ENCODE measurements at places on chromosomes 16 and 17.
A peak's percentile ranks its signal among the peaks of the same experiment; 100 is the strongest.

- no peak for DNase-seq
These were observed 504.7 kb upstream of the RBFOX1 start for GRCh38 chr16:6827931-6828330.

DNA sequence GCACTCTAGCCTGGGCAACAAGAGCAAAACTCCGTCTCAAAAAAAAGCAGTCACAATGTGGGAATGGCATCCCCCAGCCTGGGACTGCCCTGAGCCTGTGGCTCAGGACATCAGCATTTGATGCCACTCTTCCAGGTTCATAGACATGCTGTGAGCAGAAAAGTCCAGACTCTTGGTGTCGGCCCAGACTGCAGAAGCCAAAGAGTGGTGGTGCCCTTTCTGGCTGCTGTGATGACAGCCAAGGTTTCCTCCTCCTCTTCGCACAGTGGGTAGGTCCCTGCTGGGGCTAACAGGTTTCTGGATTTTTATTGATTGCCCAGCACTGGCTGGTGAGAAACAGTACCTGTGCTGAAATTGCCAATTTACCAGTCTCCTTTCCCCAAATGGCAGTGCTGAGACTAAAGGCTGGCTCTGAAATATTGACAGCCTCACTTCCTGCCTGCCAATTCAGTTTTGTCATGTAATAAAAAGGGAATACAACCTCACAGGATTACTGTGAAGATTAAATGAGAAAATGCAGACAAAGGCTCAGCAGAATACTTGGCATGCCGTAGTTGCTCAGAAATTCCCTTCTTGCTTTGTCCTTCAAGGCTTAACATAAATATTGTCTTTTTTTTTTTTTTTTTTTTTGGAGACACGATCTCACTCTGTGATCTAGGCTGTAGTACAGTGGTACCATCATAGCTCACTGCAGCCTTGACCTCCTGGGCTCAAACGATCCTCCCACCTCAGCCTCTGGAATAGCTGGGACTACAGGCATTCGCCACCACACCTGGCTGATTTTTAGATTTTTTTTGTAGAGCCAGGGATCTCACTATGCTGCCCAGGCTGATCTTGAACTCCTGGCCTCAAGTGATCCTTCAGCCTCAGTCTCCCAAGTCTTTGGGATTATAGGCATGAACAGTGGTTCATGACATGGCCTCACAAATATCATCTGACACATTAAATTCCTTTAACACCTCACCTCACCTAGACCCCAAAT lies 15.5 kb upstream of the UBE2G1 start:
- no peak for DNase-seq

GRCh38 chr17:65785109-65785508 lies 223.7 kb upstream of the AXIN2 start:
- no peak for DNase-seq

GRCh38 chr16:78648517-78648916 lies 549.1 kb downstream of the WWOX start:
- DNase-seq, result no peak

- DNase-seq, result no peak
These were observed 5.8 kb upstream of the RPRML start for GRCh38 chr17:46984892-46985291.

- DNase-seq, result no peak
These were observed 31.9 kb downstream of the NMT1 start for GRCh38 chr17:45092911-45093430.

DNA sequence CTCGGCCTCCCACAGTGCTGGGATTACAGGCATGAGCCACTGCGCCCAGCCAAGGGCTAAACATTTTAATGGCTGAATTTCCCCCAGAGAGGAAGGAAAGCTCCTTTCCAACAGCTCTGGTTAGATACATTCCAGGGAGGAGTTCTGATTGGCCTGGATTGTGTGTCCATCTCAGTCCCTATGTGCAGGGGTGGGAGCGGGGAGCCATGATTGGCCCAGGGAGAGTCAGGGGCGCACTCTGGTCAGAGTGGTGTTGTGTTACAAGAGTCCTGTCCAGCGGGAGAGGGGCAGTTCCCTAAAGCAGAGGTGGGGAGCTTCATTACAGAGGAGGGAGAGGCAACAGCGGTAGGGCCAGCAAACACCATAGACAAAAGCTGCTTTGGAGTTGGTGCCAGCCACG lies 75.0 kb downstream of the RAP1GAP2 start:
- DNase-seq, result no peak

GRCh38 chr17:38921756-38922411 lies 3.5 kb upstream of the LASP1NB start:
- DNase-seq, result no peak

- no peak for DNase-seq
These were observed 165.1 kb downstream of the PHKB start for GRCh38 chr16:47626246-47626645.

GRCh38 chr17:6666077-6666521 lies 14.5 kb downstream of the C17orf100 start:
- peak; percentile 9 for DNase-seq

DNA sequence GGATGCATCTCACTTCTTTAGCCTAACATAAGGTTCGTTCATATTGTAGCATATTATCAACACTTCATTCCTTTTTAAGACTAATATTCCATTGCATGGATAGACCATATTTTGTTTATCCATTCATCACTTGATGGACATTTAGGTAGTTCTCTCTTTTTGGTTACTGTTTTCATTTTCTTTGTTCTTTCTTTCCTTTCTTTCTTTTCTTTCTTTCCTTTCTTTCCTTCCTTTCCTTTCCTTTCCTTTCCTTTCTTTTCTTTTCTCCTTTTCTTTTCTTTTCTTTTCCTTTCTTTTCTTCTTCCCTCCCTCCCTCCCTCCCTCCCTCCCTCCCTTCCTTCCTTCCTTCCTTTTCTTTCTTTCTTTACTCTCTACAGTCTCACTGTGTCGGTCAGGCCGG lies 24.2 kb downstream of the PLCG2 start:
- DNase-seq, result no peak

- DNase-seq, result peak; percentile 42
These were observed 547 bp downstream of the PLCD3 start for GRCh38 chr17:45131616-45132319.

- no peak for DNase-seq
These were observed 6.2 kb upstream of the SLC7A6 start for GRCh38 chr16:68257906-68258800.

DNA sequence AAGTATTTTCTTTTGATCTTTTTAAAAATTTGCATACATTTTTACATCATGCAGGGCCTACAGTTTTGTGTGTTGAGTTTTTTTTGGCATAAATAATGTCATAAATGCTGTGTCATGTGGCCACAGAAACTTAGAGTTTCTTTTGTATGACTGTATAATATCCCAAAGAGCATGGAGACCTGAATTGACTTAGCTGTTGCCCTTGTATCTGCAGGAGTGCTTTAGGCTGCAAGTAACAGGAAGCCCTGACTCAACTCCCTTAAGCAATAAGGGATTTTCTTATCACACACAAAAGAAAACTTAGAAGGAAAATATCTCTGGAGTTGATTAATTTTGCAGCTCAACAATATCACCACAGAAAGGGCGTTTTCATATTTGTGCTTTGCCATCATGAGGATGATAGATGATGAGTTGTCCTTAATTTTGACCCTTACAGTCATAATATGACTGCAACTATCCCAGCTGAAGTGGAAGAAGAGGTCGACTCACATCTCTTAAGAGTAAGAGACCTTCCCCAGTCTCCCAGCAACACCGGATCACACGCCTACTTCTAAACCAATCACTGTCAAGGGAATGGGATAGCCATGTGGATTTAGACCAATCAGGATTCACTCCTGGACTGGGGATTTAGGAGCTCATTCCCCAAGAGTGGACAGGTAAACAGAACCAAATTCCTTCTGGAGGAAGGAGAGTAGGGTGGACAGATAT lies 138.9 kb downstream of the GSG1L start:
- no peak for DNase-seq

DNA sequence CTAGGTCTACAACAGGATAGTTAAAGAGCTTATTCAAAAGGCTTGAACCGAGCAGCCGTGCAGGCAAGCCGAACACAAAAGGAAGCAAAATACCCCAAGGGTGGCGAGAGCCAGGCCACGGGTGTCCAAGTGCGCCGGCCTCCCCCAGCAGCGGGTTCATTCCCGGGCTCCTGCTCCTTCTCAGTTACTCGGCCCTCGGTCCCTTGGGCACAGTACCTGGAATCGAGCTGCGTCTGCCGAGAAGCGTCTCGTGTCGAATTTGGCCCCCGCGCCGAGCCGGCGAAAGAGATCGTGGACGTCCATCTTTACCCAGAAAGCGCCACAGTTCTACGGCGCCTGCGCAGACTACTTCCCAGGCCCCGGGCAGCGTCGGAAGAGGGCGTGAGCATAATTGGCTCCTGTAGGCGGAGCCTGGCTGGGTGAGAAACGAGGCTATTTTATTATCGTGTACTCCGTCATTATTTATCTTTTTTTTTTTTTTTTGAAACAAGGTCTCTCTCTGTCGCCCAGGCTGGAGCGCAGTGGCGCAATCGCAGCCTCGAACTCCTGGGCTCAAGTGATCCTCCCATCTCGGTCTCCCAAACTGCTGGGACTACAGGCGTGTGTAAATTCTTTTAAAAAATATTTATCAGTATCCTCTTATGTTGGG lies at the start of gene DDX52:
Gene DDX52, minus strand, starts transcription at position 329 of the 649 bp plus-strand sequence. Its CDS starts 26 bp downstream, at position 303.
- peak; percentile 85 for DNase-seq

GRCh38 chr17:39643271-39643670 lies 6.3 kb downstream of the STARD3 start:
- DNase-seq, result no peak

DNA sequence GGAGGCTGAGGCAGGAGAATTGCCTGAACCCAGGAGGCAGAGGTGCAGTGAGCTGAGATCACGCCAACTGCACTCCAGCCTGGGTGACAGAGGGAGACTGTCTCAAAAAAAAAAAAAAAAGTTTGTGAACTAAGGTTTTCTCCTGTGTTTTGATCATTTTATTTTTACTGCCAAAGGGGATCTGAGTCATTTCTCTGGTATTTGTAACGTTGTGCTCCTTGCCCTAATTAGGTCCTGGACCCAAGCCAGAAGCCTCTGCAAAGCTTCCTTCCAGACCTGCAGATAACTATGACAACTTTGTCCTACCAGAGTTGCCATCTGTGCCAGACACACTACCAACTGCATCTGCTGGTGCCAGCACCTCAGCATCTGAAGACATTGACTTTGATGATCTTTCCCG lies 32.1 kb downstream of the IST1 start:
- DNase-seq, result no peak

- DNase-seq, result no peak
These were observed 68.5 kb upstream of the DNAH17 start for GRCh38 chr17:78645421-78646295.

GRCh38 chr17:41968676-41969075 lies 2.1 kb downstream of the CNP start:
- DNase-seq, result no peak

- peak; percentile 48 for DNase-seq
These were observed 1.6 kb downstream of the SEPTIN1 start for GRCh38 chr16:30380803-30381208.

GRCh38 chr17:44906763-44907728 lies 7.8 kb upstream of the EFTUD2 start:
- DNase-seq, result no peak

GRCh38 chr16:27066668-27067537 lies at the start of gene C16orf82:
Gene C16orf82, plus strand, starts transcription at chr16:27066927.
- DNase-seq, result no peak

DNA sequence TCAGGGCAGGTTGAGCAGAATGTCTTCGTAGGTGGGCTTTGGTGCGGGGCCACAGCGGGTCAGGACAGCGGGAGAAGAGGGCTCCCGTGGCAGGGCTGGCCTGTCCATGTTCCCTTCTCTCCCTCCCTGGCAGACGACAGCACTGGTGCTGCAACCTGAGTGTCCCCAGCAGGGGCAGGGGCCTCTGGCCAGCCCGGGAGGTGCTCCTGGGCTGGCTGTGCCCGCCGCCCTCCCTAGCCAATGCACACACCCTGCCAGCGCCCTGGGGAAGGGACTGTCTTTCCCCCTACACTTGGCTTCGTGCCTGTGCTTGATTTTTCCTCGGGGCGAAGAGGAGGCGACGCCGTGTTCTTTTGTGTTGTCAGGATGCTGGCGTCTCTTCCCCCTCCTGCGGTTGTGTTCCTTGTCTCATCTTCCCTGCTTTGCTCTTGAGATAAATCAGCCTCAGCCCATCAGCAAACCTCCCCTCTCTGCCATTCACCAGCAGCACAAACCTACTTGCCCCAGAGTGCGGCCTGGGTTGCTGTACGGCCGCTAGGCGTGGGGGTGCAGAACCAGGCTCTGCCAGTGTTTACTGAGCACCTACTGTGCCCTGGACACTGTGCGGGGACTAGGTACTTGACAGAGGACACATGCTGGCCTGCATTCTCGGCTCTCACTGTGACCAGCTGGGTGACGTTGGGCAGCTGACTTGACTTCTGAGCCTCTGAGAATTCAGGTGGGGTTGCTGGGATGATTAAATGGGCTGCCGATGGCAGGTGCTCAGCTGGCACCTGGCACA lies 237.3 kb upstream of the CIBAR2 start:
- no peak for DNase-seq

- DNase-seq, result peak; percentile 54
These were observed 33.0 kb upstream of the SEC14L1 start for GRCh38 chr17:77107506-77108433.

DNA sequence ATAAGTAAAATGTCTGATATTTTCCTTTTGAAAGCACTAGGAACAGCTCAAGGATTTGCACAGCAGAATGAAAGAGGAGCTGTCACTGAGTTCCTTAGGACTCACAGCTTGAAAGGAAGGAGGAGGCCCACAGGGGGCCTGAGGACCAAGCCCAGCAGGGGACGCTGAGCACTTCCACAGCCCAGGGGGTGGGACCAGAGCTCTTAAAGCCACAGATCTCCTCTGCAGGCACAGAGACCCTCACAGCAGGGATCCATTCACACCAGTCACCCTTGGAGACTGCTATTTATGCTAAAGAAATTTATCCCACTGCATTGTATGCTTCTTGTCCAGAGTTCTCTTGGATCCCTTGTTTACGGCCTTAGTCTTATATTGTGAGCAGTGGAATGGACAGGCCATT lies 253.3 kb downstream of the STX8 start:
- no peak for DNase-seq

DNA sequence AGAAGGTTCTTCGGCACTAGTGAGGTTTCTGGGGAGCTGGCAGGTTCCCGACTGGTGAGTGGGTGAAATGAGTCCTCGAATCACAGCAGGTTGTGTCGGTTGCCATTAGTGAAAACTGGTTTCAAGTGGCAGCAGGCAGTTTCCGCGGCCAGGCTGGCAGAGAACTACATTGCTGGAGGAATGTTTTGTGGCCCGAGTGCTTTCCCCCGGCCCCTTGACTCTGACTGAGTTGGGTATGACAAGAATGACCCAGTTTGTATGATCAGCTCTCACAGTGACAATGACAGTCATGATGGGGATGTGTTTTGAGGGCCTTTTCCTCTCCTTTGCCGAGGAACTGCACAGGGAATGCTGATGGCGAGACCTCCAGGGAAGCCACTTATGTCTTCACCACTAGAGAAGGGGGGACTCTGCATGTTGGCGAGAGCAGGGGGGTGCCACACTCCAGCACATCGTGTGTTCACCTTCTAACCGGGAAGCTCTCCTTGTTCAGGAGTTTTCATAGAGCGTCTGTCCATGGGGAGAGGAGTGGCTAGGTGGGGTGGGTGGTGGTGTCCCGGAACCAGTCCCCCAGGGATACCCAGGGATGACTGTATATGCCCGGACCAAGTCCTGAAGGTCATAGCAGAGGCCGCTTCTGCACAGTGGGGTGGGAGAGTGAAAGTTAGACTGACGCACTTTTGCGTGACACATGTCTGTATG lies 206.0 kb upstream of the CHMP6 start:
- DNase-seq, result no peak

GRCh38 chr16:67939507-67940445 lies 3.1 kb upstream of the PSMB10 start:
- peak; percentile 16 for DNase-seq
